ENCODE measurements at places on chromosomes 7 and 10.

- no peak for DNase-seq
Measured at GRCh38 chr7:103632005-103632639, 186.1 kb upstream of the SLC26A5 start.

DNA sequence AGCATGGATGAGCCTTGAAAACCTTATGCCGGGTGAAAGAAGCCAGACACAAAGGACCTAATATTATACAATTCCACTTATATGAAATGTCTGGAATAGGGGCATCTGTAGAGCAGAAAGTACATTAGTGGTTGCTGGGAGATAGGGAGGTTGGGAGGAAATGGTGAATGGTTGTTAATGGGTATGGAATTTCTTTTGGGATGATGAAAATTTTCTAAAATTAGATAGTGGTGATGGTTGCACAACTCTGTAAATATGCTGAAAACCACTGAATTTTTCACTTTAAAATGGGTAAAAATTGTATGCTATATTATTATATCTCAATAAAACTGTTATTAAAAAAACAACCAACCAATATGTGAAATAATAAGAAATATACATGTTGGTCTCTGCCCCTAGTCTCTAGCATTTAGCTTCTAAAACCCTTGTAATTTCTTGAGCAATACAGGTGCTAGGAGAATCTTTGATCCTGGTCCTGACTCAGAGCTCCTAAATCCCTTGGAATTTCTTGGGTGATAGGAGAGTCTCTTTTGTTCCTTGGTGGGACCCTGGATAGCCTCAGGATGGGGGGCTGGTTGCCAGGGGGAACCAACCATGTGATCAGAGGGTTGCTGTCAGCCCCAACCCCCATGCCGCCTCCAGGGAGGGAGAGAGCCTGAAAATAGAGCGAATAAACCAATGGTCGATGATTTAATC lies 64.0 kb downstream of the TACR2 start:
- no peak for DNase-seq

DNA sequence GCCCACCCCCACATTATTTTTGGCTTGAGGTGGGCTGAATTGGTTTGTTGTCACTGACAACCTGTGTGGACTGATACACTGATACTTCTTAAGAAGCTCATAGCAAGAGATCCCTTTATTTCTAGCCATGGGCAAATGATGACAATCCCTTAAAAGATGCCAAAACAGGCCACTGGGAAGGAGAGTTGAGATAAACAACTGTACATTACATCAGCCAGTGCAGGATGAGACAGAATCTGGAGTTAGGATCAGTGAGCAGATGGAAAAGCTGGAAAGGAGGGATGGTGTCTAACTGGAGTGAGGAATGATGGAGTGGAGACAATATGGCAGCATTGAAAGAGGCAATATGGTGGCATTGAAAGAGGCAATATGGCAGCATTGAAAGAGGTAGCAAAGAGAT lies 195.9 kb upstream of the LYZL2 start:
- no peak for DNase-seq

- no peak for DNase-seq
Measured at GRCh38 chr7:117669818-117670217, 190.0 kb downstream of the CFTR start.

Measured in NT2/D1 (cell line).